ENCODE measurements at places on chromosomes 2 and 18.

- no peak for DNase-seq
Measured at GRCh38 chr2:110735366-110735765, 3.0 kb downstream of the ACOXL start.

- no peak for DNase-seq
Measured at GRCh38 chr2:74046441-74046840, 61.7 kb downstream of the TET3 start.

DNA sequence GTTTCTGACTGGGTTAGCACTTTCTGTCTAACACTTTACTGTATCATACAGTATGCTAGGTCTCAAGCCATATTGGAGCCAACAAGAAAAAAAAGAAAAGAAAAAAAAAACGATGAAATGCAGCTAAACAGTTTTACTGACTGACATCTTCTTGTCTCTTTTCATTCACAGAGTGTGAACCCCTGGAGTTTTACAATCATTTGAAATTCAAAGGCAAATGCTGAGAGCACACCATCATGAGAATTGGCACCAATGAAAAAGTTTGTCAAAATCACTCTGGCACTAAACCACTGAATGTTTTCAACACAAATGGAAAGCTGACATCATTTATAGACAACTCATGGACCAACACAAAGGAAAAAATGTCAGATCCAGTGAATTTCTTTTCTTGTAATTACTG is 513.3 kb downstream of the LRRTM4 start:
- DNase-seq, result no peak

GRCh38 chr18:32157580-32157979 is 32.3 kb upstream of the MEP1B start:
- DNase-seq, result no peak

DNA sequence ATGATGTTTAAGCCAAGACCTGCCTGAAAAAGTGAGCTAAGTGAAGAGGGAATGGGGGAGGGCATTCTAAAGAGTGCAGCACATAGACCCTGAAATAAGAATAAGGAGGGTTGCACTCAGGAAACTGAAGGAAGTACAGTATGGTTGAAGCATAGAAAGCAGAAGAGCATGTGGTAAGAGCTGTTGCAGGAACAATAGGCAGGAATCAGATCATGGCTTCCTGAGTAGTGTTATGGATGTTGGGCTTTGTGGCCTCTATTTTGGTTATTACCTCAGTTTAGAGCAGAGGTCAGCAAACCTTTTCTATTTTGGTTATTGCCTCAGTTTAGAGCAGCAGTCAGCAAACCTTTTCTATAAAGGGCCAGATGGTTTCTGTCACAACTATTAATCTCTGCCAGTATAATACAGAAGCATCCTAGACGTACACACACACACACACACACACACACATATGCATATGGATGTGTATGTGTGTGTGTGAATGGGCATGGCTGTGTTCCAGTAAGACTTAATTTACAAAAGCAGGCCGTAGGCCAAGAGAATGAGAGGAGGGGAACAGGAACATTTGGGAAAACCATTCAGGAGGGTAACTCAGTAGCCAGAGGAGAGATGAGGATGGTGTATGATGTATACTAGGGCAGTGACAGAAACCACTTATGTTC is 91.1 kb upstream of the MYO3B start:
- no peak for DNase-seq

DNA sequence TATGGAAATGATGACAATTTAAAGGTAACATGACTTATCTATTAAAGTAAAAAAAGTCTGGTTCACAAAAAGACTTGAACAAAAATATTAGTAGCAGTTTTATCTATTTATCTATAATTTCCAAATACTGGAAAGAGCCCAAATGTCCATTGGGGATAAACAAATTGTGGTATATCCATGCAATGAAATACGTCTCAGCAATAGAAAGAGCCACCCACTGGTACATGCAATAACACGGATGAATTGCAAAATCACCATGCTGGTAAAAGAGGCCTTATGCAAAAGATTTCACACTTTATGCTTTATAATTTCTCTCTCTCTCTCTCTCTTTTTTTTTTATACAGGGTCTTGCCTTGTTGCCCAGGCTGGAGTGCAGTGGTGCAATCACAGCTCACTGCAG is 91.4 kb upstream of the ASAP2 start:
- no peak for DNase-seq

DNA sequence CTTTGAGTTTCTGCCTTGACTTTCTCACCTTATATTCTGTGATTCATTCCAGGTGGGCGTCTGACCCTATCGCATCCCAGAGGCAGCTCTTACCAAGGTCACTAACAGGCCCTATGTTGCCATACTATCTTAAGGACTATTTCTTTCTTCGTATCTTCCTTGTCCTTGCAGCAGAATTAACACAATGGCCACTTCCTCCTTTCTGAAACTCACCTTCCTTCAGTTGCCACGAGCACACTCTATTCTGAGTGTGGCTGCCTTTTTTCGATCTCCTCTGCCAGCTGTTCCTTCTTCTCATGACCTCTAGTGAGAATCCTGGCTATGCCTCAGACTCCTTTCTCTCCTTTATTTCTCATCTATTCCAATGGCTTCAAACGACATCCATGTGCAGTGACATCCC is 160.4 kb upstream of the CCDC195 start:
- DNase-seq, result no peak

DNA sequence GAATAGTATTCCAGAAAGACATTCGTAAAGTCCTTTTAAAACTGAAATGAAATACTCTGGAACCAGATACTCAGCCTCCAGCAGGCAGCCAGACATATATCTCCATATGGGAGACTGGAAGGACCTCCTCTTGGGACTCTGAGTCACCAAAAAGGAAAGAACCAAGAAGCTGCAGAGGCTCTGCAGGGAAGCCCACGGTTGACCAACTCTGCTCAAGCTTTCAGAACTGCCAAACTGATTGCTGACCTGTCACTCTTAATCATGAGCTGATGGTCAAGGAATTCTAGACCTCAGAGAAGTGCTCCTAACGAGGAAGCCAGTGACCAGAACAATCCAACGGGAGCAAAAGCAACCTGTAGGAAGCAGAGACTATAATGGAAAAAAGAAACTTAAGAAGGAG is 434.7 kb downstream of the EIPR1 start:
- no peak for DNase-seq

DNA sequence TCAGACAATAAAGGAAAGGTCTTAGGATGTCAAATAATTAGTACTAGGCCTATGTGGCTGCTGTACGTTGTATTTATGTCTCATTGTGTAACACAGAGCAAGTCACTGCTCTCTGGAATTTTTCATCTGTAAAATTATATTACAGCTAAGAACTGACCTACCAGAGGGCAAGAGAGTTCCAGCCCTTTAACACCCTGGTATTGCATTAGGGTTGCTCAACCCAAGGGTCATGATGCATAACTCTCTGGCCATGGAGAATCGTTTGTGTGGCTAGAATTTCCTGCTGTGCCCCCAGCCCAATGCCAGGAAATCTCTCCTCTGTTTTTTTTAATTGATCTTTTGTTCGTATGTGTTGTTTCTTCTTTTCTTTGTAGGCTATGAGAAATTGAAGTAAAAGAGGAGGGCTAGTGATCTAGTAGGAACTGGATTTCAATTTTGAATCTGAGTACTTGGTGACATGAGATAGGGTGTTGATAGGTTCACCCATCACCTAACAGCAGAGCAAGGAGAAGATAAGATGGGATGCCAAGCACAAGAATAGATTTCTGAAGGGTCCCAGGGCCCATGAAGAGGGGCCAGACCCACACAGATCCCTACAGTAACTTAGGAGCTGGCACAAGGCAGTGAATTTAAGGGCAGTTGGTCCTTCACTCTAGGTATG is 571.2 kb upstream of the TNP1 start:
- no peak for DNase-seq

DNA sequence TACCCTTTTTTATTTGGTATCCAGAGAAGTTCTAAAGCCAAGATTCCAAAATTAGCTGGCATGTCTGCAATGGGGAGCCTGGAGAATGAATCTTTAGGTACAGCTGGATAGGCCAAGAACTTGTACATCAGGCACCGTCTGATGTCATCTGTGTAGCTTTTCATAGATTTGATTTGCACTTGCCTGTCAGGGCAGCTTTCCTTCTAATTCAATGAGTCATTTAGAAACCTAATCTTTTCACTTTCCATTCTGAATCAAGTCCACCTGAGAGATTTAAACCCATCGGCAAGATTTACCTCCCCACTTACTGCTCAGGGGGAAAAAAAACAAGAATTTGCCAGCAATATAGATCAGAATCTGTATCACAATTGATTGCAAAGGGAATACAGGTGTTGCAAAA is 60.9 kb upstream of the ACAA2 start:
- no peak for DNase-seq

DNA sequence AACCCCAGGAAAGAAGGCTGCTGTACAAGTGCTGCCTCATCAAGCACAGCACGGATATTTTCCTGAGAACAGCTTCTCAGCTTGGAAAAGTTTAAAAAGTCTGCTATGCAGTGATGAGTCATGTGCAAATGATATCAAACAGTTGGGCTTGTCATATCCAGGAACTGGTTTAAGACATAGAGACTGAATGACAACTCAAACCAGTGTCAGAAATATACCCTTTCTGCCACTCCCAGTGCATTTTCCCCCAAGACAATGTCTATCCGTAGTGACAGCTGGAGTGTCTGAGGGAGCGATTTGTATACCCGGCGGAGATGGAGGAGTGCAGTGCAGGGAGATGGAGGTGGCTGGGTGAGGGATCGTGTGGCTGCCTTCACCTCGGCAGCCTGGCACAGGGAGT is 28.2 kb downstream of the SOX11 start:
- peak; percentile 78 for DNase-seq

- DNase-seq, result peak; percentile 36
Measured at GRCh38 chr2:72793798-72794440, 31.9 kb downstream of the EXOC6B start.

DNA sequence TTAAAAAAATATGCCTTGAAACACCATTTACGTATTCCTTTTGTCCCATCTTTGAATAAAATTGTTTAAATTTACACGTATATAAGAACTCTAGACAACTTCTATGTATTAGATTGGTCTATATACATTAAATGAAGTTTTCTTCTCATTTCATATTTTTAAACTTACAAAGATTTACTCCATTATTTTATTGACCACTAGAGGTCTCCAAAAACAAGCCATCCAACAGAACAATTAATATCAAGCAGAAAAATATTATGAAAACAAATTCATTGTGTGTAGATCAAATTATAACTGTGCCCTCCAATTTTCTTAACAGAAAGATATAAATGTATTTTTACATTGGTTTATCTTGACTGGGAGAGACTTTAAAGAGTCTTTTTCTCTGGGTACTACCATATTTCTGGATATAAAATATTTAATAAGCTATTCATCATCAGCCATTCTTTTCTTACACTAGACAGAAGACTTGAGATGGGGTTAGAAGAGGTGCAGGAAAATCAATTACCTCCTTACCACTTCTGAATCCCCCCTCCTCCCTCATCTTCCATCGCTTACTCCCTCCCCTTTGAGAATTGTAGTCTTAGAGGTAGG is 66.5 kb downstream of the DPP4 start:
- DNase-seq, result no peak

DNA sequence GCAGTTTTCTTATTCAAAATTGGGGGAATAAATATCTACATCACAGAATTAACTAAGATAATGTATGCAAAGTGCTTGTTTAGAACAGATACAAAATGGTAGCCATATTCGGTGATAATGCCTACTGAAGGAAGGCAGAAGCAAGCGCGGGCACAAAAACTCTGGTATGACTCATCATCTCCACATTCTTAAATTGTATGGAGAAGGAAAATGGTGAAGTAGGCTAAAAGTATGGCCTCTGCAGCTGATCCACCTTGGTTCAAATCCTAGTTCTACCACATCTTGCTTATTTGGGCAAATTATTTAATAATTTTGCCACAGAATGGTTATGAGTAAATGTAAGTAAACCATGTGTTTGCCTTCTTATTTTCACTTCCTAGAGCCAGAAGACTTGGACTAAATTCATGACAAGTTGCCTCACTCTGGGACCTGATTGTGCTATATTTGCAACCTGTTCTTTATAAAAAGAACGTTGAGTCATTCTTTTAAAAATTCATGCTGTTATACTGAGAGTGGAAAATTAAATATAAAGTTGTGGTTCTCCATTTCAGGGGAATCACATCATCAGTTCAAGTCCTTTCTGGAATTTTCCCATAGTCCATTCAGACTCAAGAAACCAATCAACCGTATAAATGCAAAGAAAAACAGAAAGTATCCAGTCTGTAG is 9.0 kb upstream of the CDK15 start:
- DNase-seq, result peak; percentile 92

GRCh38 chr18:48948112-48949049 is 2.4 kb downstream of the SMAD7 start:
- DNase-seq, result peak; percentile 87

DNA sequence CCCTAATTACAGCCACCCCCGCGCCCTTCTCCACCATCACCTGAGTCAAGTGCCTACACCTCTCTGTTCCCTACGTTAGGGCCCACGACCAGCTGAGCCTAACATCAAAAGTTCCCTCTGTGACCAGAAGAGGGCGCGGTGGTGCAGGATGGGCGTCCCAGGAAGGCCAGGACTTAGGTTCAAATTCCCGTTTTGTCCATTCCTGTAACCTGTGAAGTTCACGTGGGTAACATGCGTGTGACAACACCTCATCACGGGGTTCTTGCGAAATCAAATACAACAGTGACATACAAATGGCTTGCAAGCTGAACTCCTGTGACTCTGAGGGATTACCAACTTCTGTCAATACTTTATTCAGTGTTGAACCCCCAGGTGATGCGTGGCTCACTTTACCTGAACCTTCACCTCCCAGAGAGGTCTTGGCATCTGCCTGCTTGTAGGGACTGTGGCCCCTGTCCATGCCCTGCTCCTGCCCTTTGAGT is 207.9 kb downstream of the ARL4C start:
- DNase-seq, result peak; percentile 62

DNA sequence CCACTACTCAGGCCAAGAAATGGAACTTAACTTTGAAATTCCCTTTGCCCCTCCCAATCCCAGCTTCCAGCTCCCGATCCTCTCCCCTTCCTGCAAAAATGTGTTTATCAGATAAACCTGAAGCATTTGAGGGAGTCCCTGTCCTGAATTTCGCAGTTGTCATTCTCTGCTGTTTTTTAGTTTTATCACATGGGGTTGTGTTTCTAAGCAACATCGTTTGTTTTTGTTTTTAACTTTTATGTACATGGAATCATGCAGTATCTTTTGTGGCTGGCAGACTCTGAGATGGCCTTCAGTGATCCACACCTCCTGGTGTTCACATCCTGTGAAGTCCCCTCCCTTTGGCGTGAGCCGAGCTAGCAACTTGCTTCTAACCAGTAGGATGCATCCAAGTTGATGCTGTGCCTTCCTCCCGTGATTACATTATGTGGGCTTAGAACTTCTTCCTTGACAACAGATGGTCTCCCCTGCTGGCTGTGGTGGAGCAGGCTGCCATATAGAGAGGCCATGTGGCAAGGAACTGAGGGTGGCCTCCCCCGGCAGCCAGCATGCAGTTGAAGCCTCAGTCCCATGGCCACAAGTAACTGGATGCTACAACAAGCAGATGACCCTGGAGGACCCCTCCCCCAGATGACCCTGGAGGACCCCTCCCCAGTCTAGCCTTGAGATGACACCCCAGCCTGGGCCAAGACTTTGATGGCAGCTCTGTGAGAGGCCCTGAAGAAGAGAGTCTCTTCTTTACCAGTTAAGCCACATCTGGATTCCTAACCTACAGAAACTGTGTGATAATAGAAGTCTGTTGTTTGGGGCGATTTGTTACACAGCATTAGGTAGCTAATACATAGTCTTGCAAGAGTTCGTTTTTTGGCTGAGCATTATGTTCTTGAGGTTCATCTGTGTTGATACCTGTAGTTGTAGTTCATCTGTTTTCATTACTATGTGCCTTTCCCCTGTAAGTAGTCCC is 27.7 kb downstream of the SH3BP4 start:
- DNase-seq, result peak; percentile 43

- no peak for DNase-seq
Measured at GRCh38 chr2:182048088-182048487, 62.4 kb downstream of the PPP1R1C start.

Data from fibroblast of skin of back (primary cell).